NCI-H524 treated with DMSO at 0.1 percent for 48 hours (cell line): ENCODE measurements at places on chromosomes 4 and X.

- DNase-seq: no peak
These were observed 355 bp downstream of the GRID2 start for GRCh38 chr4:92304121-92304520.

DNA sequence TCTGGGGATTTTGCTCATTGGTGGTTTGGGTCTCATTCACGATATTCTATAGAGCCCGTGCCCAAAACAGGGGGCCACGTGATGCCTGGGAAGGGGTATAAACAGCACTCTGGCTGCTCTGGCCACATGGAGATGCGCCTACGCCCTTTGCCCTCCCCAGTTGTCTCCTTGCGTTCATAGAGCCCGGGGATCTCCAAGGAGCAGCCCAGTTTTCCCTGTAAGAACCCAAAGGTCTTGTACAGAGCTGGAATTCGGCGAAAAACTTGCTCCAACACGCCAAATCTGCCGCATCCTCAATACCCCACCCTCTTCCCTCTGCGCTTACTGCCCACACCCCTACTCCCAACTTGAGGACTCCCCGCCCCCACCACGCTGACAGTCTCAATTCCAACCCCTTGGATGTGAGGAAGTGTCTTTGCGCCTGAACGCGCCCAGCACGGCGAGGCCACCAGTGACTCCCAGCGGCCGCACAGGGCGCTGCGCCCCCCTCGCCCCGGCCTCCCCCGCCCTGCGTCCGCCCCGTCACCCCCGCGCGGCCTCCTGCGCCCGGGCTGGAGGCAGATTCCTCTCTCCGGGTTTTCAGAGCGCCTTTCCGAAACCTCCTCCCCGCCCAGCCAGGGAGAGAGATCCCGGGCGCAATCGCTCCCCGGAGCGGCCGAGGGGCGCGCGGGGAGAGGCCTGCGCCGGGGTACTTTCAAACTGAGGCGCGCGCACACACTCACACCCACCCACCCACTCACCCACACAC is at the start of gene NHS:
Gene NHS, plus strand, starts transcription at position 582 of the 748 bp plus-strand sequence. CDS start 558 bp downstream, outside the sequence.
- no peak for DNase-seq

GRCh38 chr4:16227462-16227868 is 1.2 kb upstream of the TAPT1 start:
- DNase-seq: no peak

DNA sequence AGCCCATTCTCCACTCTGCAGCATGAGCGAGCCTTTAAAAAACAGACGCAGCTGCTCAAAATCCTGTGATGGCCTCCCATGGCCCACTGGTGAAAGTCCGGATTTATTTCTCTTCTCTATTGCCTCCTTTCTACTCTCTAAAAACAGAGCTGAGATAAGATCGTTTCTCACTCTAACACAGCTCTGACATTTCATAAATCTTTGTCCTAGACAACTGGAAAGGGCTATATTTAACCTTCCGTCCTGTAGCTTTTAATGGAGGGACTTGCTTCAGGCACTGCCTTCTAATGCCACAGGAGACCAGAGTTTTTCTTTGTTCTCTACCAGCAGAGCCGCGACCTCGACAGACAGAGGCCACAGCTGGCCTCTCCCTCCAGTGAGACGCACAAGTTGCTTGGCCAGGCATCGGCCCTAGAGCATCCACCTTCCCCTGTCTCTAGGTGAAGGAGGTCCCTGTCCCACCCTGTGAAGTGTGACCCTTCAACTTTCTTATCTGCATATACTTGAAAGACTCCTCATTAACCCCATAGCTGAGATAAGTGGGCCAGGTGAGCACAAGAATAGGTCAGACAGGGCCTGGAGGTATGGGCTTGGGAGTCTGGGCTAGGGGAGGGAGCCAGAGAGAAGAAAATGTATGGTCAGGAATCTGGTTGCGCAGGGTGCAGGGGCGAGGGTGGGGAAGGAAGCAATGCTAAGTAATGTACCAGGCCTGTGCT is 50.0 kb downstream of the RTL5 start:
- no peak for DNase-seq

DNA sequence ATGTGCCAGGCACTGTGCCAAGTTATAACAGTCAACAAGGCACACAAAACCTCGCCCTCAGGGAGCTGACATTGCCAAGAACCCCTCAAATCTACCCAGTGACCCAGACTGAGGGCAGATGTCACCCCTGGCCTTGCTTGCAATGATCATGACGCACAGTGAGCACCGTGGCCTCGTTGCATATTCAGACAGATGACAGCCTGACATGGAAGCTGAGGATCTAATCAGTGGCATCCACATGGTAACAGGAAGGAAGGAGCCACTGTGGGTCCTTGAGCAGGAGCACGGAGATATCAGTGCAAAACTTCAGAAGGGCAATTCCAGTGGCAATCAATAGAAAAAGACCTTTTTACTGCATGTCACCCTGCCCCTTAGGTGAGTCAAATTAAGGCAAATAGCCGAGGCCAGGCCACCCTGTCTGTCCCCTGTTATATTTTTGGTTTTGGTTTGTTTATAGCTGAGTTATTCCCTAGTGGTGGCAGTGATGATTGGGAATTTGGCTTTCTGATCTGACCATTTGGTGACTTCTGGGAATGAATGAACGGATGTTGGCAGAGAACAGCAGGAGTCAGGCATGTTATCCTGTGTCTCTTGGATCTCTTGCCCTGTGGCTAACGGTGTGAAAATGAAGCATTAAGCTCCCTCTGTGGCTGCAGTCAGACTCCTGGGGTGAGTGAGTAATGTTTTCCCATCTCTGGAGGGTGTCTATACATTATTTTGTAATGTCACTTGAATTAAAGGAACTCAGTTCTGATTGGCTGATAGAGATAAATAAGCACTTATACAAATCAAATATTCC is 20.4 kb downstream of the WDR13 start:
- no peak for DNase-seq

DNA sequence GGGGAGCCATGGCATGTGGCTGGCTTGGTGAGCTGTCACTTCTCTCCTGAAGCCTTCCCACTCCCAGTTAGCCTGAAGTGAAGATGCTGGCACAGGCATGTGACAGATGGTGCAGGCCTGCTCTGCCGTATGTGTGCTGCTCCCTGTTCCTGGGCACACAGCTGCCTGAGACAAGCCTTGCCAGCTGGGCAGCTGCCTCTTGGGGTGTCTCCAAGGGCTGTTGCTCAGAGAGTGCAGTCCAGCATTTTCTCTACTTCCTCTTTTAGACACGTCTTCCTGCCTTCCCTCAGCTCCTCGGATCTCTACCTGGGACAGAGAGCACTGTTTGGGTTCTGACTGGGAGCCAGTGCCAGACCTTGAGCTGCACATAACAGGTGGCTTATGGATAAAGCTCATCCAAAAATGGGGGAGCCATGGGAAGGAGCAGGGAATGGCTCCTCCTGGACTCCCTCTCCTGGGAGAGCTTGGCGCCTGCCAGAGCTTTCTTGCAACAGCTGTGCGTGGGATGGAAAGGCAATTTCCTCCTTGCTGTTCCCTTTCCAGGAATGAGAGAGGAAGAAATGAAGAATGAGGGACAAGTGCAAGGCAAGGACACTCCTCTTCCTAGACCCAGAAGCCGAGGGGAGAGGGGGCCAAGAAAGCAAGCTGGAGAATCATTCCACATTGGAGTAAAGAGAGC is 132.9 kb downstream of the MSL3 start:
- DNase-seq: peak; percentile 93

- DNase-seq: no peak
These were observed 20.1 kb upstream of the SASH3 start for GRCh38 chrX:129759576-129760061.

DNA sequence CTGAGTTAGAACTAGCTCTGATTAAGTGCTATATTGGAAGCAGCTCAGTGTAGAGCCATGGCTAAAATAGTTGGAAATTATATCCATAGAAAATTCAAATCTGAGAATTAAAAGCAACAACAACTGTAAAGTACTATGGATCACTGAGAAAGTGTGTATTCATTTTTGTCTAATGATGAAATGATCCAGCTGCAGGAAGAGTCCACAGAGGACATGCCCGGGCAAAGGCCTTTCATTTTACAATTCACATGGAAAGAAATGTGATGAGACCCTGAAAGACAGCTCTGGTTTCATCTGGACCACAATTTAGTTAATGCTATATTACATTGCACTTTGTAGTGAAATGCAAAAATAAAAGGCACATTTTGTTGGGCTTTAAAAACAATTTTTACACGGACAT is 196.8 kb upstream of the FAT1 start:
- no peak for DNase-seq
